ENCODE measurements at places on chromosomes 7 and 10. TPM values are rescaled to one million over a fixed set of nuclear protein-coding genes. Genes with fewer than 3 reads are reported as not detected.
A peak's percentile ranks its signal among the peaks of the same experiment; 100 is the strongest.

DNA sequence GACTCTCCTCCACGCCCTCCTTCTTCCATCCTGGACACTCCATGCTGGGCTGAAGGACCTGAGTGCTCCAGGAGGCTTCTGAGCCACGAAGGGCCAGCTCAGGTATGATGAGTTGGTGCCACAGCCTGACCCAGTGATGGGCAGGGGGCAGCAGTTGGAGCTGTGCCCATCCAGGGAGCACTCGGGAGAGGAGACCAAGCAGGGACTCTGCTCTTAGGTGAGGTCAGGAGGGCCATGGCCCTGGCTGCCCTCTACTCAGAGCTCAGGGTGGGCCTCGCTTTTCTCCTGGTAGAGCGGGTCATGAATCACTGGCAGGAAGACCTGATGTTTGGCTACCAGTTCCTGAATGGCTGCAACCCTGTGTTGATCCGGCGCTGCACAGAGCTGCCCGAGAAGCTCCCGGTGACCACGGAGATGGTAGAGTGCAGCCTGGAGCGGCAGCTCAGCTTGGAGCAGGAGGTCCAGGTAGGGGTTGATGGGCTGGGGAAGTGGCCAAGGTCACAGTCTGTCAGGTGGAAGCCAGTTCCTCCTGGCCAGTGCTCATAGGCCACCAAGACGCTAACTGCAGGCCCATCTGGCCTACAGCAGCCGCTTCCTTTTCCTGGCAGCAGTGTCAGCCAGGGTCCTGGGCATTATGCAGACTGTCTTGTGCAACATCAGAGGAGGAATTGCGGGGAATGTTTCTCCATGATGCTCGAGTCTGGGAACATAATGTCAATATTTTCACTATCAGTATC lies 50.8 kb downstream of the ALOX5 start:
- H3K27ac ChIP-seq: no peak overlapping the region
- DNase-seq: no peak
- peaks cover 3% of the 10 kb centered on the region for H3K27me3 ChIP-seq
- H3K4me3 ChIP-seq: no peak overlapping the region
- H3K4me1 ChIP-seq: peaks cover 69% of the 10 kb centered on the region

DNA sequence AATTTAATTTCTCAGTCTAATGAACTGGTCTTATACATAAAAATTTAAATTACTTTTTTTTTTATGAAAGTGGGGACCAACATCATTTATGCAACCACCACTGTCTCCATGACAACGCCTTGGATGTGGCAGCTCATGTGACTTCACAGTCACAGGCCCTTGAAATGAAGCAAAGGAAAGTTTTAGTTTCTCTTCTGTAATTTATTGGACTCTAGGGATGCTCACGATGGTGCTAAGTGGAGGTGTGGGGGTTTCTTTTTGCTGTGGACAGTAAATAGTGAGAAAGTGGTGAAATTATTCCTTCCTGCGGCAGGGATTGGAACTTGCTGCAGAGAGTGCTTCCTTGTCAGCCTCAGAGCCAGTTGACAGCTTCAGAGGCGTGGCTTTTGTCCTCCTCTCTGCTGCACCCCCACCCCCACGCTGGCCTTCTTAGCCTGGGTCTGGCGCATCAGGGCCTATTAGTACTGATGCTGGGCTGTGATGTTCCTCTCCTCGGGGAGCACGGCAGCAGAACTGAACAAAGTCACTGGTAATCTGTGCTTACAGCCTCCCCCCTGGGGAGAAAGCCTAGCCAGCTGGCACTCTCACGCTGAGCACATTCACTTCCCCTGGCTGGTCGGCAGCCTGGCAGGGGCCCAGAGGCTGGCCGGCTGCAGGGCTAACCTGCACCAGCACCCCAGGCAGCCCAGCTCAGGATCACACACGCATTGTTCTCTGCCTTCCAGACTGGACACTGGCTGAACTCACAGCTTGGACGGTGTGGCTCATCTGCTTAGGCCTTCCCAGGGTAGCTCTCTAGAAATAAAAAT lies 517.5 kb upstream of the GALNT17 start:
- H3K36me3 ChIP-seq: no peaks in the 10 kb centered on the region
- no peaks in the 10 kb centered on the region for H3K4me1 ChIP-seq
- no peaks in the 10 kb centered on the region for H3K27me3 ChIP-seq
- H3K27ac ChIP-seq: no peak overlapping the region
- H3K4me3 ChIP-seq: no peak overlapping the region

GRCh38 chr10:4588824-4589223 lies 237.2 kb upstream of the AKR1E2 start:
- H3K27ac ChIP-seq: no peak overlapping the region
- no peak overlapping the region for H3K4me3 ChIP-seq
- DNase-seq: no peak
- no peaks in the 10 kb centered on the region for H3K27me3 ChIP-seq

GRCh38 chr7:133797818-133798520 lies 329.2 kb upstream of the LRGUK start:
- no peak overlapping the region for H3K4me3 ChIP-seq
- H3K4me1 ChIP-seq: no peaks in the 10 kb centered on the region
- no peak for DNase-seq
- H3K27me3 ChIP-seq: no peaks in the 10 kb centered on the region
- H3K36me3 ChIP-seq: no peaks in the 10 kb centered on the region
- H3K27ac ChIP-seq: no peak overlapping the region

- peaks cover 5% of the 10 kb centered on the region for H3K27me3 ChIP-seq
- no peaks in the 10 kb centered on the region for H3K4me1 ChIP-seq
- DNase-seq: no peak
- no peak overlapping the region for H3K4me3 ChIP-seq
Observed at GRCh38 chr10:15316145-15316544, 54.9 kb downstream of the FAM171A1 start.

DNA sequence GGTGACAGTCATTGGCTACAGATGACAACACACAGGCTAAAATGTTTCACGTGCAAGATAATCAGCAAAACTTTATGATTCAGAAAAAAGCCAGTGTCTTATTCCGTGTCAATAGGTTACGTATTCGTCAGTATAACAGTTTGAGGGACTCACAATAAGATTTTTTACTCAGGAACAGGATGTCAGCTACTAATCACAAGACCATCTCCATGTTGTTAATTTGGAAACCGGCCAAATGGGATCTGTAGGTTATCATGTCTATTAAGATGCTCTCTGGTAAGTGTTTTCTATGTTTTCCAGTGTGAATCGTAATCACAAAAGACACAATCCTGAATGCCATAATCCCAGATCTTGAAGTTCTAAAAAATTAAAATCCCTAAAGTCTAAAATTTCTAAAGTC lies 197.3 kb downstream of the ETV1 start:
- no peaks in the 10 kb centered on the region for H3K36me3 ChIP-seq
- no peak for DNase-seq
- H3K27me3 ChIP-seq: no peaks in the 10 kb centered on the region
- no peak overlapping the region for H3K27ac ChIP-seq
- no peak overlapping the region for H3K4me3 ChIP-seq
- H3K4me1 ChIP-seq: no peaks in the 10 kb centered on the region

DNA sequence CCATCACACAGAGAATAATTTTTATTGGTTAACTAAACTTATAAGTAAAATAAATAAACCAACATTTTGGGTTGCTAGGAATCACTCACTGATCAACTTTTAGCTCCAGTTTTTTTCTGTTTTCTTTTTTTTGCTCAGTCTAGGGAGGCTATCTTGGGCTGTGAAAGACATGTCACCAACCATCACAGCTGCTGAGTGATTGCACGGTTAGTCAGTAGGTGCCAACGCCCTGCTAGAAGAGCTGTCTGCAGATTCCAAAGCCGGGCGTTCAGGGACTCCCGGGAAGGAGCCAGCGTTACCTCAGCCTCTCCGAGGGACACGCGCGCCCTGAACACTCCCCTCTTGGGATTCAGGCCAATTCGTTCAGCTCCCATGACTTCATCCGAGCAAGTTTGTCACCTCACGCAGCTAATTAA lies 604 bp upstream of the STAM start:
- H3K4me3 ChIP-seq: peak overlapping the region; percentile 100
- DNase-seq: no peak

DNA sequence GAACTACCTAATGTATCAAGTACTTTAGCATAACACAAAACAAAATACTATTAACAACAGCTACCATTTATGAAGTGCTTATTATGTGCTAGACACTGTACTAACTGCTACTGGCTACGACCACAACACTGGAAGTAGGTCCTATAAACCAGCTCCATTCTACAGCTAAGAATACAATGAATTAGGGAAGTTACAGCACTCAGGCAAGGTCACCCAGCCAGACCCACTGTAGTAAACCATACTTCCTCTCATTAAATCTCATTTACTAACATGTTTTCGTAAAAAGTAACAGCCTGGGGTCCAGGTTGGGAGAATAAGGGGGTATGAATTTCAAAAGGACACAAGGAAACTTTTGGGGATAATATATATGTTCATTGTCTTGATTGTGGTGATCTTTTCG lies 25.4 kb downstream of the NAPEPLD start:
- no peaks in the 10 kb centered on the region for H3K4me1 ChIP-seq
- peaks cover 45% of the 10 kb centered on the region for H3K36me3 ChIP-seq
- H3K27ac ChIP-seq: no peak overlapping the region
- no peaks in the 10 kb centered on the region for H3K27me3 ChIP-seq
- H3K4me3 ChIP-seq: no peak overlapping the region
- no peak for DNase-seq

- H3K27ac ChIP-seq: no peak overlapping the region
- peaks cover 46% of the 10 kb centered on the region for H3K36me3 ChIP-seq
- H3K4me1 ChIP-seq: peaks cover 42% of the 10 kb centered on the region
- DNase-seq: no peak
- no peak overlapping the region for H3K4me3 ChIP-seq
- no peaks in the 10 kb centered on the region for H3K27me3 ChIP-seq
Observed at GRCh38 chr7:76338298-76339084, 20.3 kb downstream of the YWHAG start.

DNA sequence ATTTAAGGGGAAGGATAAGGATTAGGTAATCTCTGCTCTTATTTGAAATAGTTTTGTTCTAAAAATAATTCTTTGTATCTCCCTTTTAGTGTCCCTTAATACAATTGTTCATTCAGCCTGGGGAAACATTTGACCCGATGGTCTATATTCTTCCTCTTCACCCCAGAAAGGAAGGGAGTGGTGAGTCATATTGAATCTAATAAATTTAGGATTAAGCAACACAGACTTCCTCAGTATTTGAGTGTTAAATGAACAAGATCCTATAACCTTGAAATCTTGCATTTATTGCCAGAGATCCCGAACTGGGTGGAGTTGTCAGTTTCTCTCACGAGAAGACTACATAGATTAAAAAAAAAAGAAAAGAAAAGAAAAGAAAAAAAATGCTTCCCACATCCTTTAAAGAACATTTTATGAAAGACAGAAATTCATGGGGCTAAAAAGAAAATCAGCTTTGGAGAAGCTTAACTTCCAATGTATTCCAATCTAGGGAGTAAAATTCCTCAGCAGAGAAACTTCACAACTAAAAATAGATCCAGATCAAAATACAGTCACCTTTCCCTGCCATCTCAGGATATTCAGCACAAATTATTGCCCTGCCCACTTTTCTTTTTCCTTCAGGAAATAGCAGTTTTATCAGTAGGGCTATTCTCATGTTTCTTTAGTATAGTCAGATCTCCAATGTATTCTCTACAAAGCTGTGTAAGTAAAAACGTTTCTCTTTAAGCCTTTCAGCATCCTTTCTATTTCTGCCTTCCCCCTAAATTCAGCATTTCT lies 82.2 kb downstream of the SEMA3D start:
- DNase-seq: no peak
- no peaks in the 10 kb centered on the region for H3K4me1 ChIP-seq
- H3K4me3 ChIP-seq: no peak overlapping the region
- H3K36me3 ChIP-seq: no peaks in the 10 kb centered on the region
- H3K27ac ChIP-seq: no peak overlapping the region
- H3K27me3 ChIP-seq: no peaks in the 10 kb centered on the region

GRCh38 chr10:21832821-21833130 lies 170.8 kb downstream of the DNAJC1 start:
- no peaks in the 10 kb centered on the region for H3K4me1 ChIP-seq
- peaks cover 42% of the 10 kb centered on the region for H3K36me3 ChIP-seq
- no peak overlapping the region for H3K4me3 ChIP-seq
- no peaks in the 10 kb centered on the region for H3K27me3 ChIP-seq

DNA sequence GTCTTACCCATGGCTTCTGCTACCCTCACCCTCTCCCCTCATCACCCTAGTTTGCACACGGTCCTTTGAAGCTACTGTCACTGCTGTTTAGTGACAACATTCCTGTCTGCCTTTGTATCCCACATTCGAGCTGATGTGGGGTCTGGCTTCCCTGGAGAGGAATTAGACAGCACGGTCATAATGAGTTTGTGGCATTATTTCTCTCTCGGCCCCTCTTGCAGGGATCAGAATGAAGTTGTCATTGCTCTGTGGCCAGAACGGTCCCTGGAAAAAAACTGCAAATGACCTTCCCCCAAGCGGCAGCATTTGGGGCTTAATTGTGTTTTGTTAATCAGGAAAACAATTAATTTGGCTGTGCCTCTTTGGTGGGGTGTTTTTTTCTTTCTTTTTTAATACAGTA lies 317.2 kb upstream of the PODXL start:
- H3K4me3 ChIP-seq: no peak overlapping the region
- H3K27me3 ChIP-seq: no peaks in the 10 kb centered on the region
- no peaks in the 10 kb centered on the region for H3K4me1 ChIP-seq
- H3K36me3 ChIP-seq: no peaks in the 10 kb centered on the region

DNA sequence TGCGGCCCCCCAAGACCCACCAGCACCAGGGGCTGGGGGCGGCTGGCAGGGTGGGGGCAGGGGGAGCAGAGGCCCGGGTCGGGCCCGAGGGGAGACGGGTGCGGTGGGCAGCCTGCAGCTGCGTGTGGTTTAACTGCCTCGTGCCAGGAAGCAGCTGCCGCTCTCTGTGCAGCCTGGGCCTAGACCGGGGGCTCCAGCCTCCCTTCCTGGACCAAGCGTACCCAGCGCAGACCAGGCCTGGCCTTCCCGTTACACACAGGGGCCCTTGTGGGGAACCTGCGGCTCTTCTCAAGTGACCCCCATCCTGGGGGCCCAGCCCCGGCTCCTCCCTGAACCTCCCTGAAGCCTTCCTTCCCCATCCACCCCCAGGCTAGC lies 6.6 kb upstream of the INTS1 start:
- no peaks in the 10 kb centered on the region for H3K27me3 ChIP-seq
- H3K4me3 ChIP-seq: no peak overlapping the region
- DNase-seq: no peak

- no peak for DNase-seq
- H3K36me3 ChIP-seq: no peaks in the 10 kb centered on the region
- peaks cover 3% of the 10 kb centered on the region for H3K27me3 ChIP-seq
- H3K4me3 ChIP-seq: no peak overlapping the region
- no peaks in the 10 kb centered on the region for H3K4me1 ChIP-seq
Observed at GRCh38 chr7:98681951-98682350, 64.9 kb downstream of the NPTX2 start.

DNA sequence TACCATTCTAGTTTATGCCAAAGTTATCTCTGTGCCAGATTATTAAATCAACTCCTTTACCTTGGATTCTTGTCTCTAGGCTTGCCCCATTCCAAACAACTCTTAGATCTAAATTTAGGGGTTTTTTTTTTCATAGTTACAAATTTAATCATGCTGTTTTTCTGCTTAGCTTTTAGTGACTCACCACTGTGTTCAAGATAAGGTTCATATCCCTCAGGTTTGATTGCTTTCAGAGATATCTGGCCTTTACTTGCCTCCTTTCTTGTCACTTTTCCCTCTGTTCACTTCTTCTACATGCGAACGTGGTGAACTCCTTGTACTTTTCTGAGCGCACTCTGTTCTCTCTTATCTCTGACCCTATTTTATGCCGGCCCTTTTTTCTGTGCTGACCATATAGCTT lies 78.2 kb downstream of the VPS50 start:
- H3K27ac ChIP-seq: no peak overlapping the region
- H3K4me3 ChIP-seq: no peak overlapping the region
- no peaks in the 10 kb centered on the region for H3K27me3 ChIP-seq
- H3K4me1 ChIP-seq: no peaks in the 10 kb centered on the region

MSS51 gene
- total RNA-seq: 2.8 TPM

HDAC9 gene
- total RNA-seq: 0.65 TPM

WDFY4 gene
- total RNA-seq: not detected

TDRD1 gene
- 0.40 TPM for total RNA-seq

SFRP4 gene
- total RNA-seq: not detected

All from activated CD4-positive, alpha-beta memory T cell treated with anti-CD3 and anti-CD28 coated beads, Interleukin-2, amount 10 ng/mL, durations not matched to agents 7 days and 5 days (primary cell).